Stimulated activated CD4-positive, alpha-beta T cell treated with anti-CD3 and anti-CD28 coated beads, Interleukin-1b, Interleukin-23, amount 100 ng/mL, for 48 hours (primary cell): ENCODE measurements at places on chromosomes 2 and 18.

DNA sequence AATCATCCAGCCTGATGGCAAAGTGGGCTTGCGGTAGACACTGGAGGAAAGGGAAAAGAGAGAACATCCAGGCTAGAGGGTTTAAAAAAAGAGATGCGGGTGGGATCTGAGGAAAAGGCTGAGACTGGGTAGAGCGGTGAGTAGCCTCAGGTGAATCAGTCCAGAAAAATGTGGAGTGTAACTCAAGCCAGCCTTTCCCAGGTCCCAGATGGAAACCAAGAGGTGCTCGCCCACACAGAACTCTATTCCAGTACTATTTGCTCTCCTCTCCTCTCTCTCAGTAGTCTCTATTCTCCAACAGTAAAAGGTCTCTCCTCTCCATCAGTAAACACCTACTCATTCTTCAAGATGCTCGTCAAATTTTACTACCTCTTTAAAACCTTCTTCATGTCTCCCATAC, 38.3 kb upstream of the NRP2 start:
- DNase-seq: no peak

- DNase-seq: peak; percentile 88
Observed at GRCh38 chr18:9017167-9017904, 85.2 kb upstream of the NDUFV2 start.

- DNase-seq: no peak
Observed at GRCh38 chr2:50672282-50672681, 359.6 kb downstream of the NRXN1 start.

DNA sequence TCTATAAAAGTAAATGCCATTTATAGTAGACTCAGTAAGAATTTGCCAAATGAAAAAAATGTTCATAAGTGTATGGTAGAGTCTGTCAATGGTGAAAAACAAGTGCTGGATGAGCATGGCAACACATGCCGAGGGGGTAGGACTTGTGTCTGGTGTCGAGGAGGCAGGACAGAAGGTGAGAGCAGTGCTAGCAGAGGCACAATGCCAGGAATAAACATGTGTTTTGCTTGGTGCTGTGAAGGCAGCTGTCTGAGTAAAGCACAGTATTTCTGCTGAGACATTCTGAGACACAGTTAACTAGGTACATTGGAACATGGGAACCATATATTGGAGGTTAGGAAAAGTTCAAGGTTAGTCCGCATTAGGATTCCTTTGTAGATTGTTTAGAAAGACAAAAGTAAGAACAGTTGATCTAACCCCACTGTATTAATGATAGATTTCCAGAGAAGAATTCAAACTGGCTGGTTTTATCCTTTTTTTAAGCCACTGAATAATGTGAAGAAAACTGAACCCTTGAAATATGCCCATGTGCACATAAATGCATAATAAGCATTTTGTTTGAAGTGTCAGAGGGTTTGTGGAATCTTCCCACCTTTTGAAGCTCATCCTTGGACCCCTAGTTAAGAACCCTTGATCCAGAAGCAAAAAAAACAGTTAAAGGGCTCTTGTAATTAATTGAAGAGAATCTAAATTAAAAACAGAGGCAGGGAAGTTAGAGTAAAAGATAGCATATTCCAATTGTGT, 7.1 kb downstream of the RBM45 start:
- no peak for DNase-seq

DNA sequence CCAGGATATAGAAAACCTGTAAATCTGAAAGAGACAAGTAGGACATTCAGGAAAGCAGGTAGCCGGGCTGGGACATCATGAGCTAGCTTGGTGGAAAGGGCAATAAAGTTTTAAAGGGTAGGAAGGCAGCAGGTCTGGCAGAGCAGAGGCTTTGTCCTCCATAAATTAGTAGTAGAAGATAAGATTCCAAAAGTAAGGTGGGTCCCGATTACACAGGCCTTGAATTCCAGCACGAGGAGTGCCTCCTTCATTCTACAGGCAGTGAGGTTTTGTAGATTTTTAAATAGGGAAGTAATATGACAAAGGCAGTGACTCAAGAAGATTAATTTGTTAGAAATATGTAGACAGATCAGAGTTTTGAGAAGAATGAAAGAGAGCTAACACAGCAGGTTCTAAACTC, 160.7 kb downstream of the DTNB start:
- no peak for DNase-seq

GRCh38 chr2:8234757-8235374, 447.0 kb upstream of the ID2 start:
- no peak for DNase-seq

- no peak for DNase-seq
Observed at GRCh38 chr2:71067567-71068217, 756 bp upstream of the NAGK start.
